EH (cell line): ENCODE measurements at places on chromosomes 4 and X.

DNA sequence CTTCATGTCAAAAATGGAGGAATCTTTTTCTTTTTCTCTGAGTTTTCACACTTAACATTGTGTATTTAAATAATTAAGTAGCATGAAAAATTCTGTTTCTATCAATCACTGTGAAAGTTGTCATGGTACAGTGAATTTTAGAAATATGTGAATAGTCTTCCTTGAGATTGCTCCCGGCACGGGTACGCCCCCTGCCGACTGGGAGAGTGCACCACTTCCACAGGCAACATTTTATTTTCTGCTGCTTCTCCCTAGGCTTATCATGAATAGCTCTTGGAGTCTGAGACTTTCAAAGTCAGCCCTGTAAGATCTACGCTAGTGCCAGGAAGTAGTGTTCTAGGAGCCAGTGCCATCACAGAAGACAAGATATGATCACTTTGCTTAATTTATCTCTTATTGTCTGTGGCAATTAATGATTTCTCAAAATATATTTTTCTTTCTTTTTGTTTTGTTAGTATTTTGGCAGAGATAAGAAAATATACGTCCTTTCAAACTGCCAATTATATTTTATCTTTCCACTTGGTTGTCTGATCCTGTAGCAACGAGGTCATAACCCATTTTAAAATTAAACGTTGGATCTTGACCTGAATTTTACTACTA lies 763.8 kb upstream of the AADAT start:
- DNase-seq = peak; percentile 9

DNA sequence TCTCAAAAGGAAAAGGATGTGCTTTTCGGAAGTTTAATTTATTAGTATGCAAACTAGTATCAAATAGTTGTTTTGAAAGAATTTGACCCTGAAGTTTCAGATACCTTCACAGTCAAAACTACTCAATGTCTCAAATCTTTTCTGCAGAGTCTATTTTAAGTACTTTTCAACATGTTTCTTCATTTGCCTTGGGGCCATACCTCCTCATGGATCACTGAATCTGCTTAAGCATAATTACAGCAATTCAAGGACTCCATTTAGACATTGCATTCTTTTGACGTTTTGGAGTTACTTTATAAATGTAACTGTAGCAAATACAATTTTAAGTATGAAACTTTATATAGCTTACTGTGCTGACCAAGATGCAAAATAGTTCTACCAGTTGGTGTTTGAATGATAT lies 25.5 kb downstream of the PALLD start:
- DNase-seq = peak; percentile 63

GRCh38 chr4:23911675-23912455 lies 22.0 kb upstream of the PPARGC1A start:
- DNase-seq = no peak

DNA sequence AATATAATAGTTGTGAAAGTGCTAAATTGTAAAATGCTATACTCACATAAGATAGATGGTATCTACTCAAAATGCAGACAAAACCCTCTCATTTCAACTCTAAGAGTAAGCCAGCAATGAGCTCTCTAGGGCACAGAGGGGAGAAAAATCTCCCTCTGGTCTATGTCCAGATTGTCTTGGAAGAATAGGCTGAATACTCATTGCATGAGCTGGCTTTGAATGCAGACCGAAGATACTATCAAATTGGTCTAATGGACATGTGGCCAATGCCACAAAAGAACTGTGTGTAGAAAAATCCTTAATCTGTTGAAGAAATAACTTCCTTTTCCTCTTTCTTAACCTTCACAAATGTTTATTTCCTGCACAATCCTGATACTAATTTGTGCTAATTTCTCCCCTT lies 3.5 kb downstream of the ZXDA start:
- DNase-seq = peak; percentile 79
